CD4-positive, alpha-beta T cell treated with Interleukin-21 for 1 hour (primary cell): ENCODE measurements at places on chromosomes 13 and 19.
A peak's percentile ranks its signal among the peaks of the same experiment; 100 is the strongest.

- no peak for DNase-seq
Measured at GRCh38 chr19:13929340-13929739, 8.9 kb downstream of the PODNL1 start.

GRCh38 chr13:94395860-94396259 lies 83.6 kb downstream of the DCT start:
- no peak for DNase-seq

DNA sequence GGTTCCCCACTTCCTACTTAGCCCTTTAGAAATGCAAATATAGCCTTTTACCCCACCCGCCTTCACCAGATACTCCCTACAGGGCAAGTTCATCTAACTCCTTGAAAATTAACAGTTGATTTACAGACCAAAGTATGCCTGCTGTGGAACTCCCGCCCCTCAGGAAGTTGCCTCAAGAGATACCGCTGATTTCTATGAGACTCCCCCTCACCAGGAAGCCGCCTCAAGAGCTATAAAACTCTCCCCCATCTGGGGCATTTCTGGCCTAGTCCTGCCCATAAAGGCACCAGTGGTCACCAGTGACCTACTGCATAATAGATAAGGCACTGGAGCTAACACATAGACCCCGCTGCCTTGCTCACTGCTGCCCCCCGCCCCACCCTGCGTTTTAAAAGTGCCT lies 201.7 kb upstream of the UBL3 start:
- no peak for DNase-seq

- DNase-seq = no peak
Measured at GRCh38 chr13:82847595-82847994, 1034.7 kb downstream of the SLITRK1 start.

- DNase-seq = no peak
Measured at GRCh38 chr19:47878906-47879305, 7.2 kb downstream of the SULT2A1 start.

GRCh38 chr13:106526738-106527444 lies 8.6 kb downstream of the EFNB2 start:
- no peak for DNase-seq

GRCh38 chr19:52196256-52196967 lies 6.6 kb downstream of the PPP2R1A start:
- no peak for DNase-seq

GRCh38 chr19:22783651-22784410 lies at the start of gene ZNF99:
Gene ZNF99, minus strand, starts transcription at chr19:22784151. Its CDS starts 135 bp downstream, at chr19:22784016.
- DNase-seq = peak; percentile 24

GRCh38 chr13:76872675-76873074 lies 13.5 kb downstream of the KCTD12 start:
- no peak for DNase-seq
